ENCODE measurements at places on chromosomes 4 and X.
A peak's percentile ranks its signal among the peaks of the same experiment; 100 is the strongest.

DNA sequence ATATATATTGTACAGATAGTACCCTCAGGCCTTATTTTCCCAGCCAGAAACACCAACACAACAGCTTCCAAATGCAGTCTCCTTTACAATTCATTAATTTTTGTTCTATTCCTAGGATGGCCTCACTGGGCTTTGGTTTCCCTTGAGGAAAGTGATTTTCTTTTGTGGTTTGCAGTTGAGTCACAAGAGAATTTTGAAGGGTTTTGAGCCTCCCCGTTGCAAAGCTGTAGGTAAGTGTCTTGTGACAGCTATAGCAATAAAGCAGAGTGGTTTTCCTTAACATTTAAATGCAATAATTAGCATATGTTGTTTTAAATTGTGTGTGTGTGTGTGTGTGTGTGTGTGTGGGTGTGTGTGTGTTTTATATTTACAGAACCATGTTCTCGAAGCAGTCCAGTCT lies 54.1 kb upstream of the WDR17 start:
- no peak for DNase-seq

DNA sequence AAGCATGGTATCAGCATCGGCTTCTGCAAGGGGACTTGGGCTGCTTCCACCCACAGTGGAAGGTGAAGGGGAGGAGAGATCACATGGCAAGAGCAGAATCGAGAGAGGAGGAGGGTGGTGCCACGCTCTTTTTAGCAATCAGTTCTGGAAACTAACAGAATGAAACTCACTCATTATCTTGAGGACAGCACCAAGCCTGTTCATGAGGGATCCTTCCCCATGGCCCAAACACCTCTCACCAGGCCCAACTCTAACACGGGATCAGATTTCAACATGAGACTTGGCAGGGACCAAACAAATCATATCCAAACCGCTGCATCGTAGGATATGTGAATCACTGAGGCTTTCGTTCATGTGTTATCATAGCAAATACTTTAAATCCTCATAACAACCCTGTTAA lies 125.5 kb downstream of the GPC3 start:
- no peak for DNase-seq

DNA sequence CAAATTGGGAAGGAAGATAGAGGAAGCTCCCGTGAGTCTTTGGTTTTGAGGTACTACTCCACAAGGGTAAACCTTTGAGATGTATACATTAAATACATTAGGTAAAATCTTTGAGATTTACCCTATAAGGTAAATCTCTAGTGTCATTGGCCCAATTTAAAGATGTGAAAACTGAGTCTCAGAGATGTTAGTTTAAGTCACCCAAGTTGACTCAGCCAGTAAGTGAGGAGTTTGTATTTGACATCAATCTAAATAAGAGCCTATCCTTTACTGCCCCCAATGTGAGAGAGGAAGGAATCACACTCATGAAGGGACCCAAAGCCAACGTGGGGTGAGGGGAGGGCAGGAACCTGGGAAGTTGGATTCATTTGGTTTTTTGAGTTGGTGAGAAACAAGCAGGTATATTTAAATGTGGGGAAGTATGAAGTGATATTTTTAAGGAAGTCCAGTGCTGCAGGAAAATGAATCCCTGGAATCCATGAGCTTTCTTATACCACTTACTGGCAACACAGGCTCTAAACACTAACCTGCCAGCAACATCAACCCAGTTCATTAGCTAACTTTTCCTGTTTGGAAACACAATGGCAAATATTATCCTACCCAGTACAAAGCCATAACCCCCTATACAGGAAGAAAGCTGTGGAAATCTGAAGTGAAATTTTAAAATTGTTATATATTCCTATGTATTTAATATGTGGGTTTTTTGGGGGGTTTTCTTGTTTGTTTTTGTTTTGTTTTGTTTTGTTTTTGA lies 55.3 kb downstream of the PALLD start:
- DNase-seq = no peak

DNA sequence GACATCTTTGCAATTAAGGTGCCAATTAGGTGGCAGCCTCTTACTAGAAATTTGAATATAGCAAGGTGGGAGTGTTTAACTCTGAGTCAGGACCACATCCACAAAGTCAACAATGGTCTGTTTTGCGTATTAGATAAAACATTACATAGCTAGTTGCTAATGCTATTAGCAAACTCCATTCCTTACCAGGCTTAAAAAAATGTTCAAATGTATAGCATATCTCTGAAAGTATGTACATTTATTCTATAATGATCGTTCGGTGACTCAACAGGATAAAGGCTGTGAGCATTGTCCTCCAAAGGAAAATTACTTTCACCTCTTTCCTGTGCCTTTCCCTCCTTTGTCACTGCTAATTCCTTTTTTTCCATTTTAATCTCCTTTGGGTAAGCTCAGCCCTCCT lies 74.5 kb downstream of the SYTL5 start:
- DNase-seq = no peak

DNA sequence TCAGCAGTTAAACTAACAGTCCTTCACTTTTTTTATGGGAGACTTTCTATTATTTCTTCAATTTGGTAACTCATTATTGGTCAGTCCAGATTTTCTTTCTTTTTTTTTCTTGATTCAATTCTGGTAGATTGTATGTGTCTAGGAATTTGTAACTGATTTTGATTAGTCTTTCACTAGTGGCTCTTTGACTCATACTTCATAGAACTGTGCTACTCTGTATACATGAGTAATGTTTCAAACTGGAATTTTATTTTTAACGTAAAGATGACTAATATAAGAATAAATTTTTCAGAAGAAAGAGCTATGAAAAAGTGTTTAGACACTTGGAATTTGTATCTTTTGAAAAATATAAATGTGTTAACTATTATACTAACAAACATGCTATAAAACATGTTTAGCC lies 813.0 kb downstream of the TRAM1L1 start:
- DNase-seq = no peak

GRCh38 chr4:182067828-182068227 lies 175.4 kb upstream of the TENM3 start:
- DNase-seq = no peak

DNA sequence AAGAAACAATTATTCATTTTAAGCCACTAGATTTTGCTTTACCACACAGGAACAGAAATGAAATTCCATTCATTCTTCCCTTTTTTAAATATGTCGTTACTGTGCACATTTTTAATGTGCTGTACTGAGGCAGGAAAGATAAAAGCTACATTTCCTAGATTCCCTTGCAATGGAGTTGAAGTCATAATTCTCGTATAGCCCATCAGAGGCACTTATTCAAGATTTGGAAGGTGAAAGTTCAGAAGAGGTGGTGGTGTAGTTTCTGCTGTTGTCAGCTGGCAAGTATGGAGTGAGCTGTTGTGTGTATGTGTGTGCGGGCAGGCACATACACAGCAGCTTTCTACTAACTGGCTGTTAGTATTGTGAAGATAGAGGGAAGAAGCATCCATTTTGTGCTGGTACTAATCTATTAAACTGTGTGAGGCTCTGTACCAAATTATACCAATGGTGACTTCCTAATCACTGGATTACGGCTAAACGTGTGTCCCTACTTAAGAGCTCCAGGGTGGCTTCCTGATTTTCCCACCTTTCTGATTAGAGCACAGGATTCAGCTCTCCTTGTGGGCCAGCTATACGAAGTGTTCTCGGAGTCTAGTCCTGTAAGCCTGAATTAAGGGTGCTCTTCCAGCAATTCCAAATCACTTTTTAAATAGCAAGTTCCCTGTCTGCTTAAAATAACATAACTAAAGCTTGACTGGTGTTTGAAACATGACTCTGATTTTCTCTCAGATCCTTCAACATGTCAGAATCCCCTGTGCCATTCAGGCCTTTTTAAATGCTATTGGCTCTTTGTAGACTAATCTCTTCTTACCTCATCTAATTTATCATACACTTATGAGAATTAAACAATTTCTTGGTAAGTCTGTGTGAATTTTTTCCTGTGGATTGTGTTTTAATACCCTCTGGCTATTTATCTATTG lies 43.8 kb downstream of the PDS5A start:
- DNase-seq = no peak

DNA sequence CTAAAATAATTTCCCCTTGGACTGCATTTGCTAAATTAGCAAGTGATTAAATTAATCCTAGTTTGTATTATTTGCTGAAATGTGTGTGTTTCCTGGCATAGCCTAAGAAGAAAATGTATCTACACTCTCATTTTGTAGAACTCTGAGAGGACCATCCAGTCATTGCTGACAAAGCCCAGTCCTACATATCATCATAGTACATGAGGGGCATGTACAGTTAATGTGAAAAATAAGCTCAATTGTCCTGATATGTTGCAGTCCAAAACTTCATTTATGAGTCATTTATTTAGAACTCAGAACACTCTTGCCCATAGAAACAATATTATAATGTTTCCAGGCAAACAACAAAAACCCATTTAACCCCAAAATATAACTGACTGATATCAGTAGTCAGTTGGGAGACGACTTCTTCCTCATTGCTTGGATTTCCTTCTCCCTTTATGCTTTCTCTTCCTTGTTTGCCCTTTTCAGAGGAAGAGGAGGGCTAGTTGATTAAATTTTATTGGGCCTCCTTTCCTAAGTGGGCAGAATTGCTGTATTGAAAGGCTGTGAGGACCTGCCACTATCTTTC lies 26.9 kb upstream of the BBS12 start:
- no peak for DNase-seq

DNA sequence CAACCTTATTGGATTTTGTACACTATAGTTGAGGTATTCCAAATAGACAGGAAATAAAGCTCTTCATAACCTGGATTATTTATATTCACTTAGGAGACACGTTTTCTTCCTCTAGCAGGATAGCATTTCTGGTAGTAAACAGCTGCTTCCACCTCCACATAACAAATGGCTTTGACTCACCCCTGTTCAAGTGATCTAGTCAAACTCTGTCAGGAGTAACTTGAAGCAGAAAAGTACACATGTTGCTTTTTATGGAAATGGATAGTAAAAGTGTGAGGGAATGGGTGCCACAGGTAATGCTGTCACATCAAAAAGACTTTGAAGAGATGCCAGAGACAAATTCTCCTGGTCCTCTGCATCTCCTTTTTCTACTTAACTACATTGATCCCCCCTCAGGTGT lies 258.7 kb upstream of the SLC7A11 start:
- DNase-seq = no peak

- no peak for DNase-seq
Observed at GRCh38 chr4:6802025-6802424, 19.5 kb downstream of the KIAA0232 start.

DNA sequence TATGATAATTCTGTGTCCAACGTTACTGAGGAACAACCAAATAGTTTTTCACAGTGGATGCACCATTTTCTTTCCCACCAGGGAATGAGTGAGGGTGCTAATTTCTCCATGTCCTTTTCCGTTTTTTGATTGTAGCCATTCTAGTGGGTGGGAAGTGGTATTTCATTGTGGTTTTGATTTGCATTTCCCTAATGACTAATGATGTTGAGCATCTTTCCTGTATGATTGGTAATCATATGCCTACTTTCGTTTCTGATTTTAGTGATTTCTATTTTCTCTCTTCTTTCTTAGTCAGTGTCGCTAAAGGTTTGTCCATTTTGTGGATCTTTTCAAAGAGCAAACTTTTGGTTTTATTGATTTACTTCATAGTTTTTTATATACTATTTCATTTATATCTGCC lies 32.1 kb upstream of the TEX13D start:
- no peak for DNase-seq

- DNase-seq = no peak
Observed at GRCh38 chrX:17377795-17378194, 2.8 kb downstream of the NHS start.

- no peak for DNase-seq
Observed at GRCh38 chr4:28518561-28519165, 1658.0 kb downstream of the STIM2 start.

DNA sequence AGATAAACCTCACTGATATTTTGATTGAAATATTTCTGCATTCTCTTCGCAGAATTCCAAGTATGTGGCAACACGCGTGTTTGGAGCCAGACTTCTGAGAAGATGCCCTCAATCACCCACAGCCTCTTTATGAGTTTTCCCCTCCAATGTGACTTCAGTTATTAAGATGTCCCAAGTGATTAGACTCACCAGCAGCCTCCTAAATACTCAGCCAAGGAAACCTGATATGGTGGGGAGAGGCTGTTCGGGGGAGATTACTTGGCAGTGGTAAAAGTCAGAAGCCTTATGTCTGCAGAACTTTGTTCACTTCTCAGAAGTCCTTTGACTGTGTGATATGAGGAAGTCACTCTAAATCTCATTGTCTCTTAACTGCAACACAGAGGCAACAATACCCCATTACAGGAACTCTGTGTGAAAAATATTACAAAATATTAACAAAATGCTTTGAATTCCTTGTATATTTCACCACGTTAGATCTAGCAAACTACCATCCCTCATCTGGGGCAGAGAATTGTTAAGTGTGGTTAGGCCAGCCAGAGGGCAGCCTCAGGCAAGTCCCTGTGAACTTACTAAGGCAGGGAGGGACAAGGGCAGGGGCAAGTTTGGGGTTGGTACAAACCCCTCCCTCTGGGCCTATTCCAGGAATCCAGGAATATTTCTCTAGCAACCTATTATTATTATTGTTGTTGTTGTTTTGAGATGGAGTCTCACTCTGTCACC lies 151.4 kb upstream of the USP9X start:
- no peak for DNase-seq

DNA sequence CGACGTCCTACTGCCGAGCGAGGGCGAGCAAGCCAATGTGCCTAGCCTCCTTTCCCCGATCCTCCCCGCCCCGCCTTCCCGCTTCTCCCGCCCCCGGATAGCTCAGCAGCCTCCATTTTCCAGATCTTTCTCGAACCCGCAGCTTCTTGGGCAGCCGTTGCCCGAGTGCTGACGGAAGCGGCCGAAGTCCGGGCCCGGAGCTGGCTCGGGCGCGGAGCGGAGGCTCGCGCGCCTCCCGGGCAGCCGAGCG lies 172 bp upstream of the HSPA4L start:
- DNase-seq = peak; percentile 80

DNA sequence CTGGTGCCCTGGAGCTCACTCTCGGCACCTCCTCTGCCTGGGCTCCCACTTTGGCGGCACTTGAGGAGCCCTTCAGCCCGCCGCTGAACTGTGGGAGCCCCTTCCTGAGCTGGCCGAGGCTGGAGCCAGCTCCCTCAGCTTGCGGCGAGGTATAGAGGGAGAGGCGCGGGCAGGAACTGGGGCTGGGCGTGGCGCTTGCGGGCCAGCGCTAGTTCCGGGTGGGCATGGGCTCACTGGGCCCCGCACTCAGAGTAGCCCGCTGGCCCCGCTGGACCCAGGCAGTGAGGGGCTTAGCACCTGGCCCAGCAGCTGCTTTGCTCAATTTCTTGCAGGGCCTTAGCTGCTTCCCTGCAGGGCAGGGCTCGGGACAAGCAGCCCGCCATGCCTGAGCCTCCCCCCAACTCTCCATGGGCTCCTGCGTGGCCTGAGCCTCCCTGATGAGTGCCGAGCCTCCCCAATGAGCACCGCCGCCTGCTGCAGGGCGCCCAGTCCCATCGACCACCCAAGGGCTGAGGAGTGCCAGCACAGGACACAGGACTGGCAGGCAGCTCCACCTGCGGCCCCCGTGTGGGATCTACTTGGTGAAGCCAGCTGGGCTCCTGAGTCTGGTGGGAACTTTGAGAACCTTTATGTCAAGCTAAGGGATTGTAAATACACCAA lies 26.7 kb upstream of the FAM90A26 start:
- DNase-seq = no peak
